ENCODE measurements at places on chromosomes 1 and 21. TPM values are rescaled to one million over a fixed set of nuclear protein-coding genes. Genes with fewer than 3 reads are reported as not detected.

The CD5L gene
- not detected for total RNA-seq

The RRP15 gene
- total RNA-seq = 25.3 TPM

DNA sequence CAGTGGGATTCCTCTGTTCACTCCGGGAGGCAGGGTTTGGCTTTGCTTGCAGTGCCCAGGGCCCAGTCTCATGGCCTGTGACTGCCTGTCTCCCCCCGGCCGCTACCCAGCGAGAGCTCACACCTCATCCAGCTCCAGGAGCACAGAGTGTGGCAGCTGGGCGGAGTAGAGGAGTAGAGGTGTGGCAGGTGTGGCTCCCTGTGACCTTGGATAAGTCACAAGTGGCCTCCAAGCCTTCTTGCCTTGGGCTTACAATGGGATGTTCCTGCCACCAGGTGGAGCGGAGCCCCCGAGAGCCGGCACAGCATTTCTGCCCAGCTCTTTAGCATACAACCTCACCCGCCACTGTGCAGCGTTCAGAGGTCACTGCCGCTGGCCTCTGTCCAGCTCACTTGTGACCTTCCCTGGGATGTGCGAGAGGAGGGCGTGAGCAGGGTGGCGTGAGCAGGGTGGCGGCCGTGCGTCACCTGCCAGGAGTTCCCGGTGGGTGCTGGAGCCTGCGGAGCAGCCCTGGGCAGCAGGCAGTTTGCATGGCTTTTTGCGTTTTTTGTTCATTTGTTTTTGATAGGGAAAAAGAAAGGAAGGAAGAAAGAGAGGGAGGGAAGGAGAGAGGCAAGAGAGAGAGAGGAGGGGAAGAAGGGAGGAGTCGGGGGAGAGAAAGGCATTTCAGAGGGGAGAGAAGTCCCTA lies 42.4 kb downstream of the CRYAA start:
- DNase-seq = peak; percentile 16

GRCh38 chr1:240905225-240905765 lies 293.3 kb upstream of the GREM2 start:
- no peak for DNase-seq

- no peak for DNase-seq
These were observed 25.2 kb upstream of the CDCA8 start for GRCh38 chr1:37667023-37667671.

DNA sequence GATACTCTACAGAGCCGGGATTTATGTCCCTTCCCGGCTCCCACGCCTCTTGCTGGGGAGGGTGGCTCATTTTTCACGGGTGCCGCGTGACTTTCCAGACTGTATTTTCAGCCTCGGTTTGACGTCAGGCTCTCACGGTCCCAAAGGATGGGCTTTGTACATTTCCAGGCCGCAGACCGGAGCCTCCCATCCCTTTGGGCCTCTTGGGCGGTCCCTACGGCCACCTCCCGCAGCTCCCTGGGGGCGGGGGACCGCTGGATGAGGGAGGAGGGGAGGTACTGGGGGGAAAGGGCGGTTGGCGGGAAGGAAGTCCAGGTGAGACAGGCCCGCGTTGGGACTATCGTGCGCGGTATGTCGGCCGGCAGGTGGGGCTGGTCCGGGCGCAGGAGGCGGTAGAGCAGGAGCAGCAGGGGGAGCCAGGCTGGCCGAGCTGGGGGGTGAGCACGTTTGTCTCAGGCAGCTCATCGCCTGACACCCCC lies 17.9 kb downstream of the UBL4B start:
- no peak for DNase-seq

DNA sequence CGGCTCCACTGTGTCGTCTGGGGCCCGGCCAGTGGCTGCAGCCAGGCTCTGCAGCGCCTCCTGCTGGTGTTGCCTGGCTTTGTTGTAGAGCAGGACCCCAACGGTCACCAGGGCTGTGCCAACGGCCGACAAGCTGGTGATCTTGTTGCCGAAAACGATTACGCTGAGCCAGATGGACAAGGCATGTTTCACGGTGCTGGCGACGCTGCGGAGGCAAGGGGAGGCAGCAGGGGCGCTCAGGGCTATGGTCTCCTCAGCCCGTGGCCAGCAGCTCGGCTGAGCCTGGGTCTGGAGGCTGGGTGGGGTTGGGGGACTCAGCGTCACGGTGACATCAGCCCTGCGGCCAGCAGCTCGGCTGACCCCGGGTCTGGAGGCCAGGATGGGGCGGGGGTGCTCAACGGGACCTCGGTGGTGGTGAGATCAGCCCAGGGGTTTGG lies 7.0 kb upstream of the CDK11B start:
- peak; percentile 29 for DNase-seq

DNA sequence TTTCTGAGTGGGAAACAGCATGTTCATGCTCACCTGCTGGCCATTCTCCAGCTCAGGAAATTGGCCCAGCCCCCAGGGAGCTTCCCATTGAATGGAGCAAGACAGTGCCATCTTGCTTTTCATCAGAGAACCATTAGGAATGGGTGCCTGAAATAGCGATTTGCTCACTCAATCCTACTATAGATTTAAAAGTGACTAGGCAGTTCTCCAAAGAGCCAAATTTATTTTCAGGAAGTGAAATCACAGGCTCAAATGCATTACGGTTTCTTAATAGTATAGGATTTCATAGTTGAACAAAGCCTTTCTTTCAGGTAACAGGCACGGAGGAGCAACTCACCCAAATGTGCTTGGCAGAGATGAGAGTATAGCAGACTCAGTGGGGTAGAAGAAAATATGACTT lies 272.1 kb downstream of the GRIK1 start:
- DNase-seq = no peak

DNA sequence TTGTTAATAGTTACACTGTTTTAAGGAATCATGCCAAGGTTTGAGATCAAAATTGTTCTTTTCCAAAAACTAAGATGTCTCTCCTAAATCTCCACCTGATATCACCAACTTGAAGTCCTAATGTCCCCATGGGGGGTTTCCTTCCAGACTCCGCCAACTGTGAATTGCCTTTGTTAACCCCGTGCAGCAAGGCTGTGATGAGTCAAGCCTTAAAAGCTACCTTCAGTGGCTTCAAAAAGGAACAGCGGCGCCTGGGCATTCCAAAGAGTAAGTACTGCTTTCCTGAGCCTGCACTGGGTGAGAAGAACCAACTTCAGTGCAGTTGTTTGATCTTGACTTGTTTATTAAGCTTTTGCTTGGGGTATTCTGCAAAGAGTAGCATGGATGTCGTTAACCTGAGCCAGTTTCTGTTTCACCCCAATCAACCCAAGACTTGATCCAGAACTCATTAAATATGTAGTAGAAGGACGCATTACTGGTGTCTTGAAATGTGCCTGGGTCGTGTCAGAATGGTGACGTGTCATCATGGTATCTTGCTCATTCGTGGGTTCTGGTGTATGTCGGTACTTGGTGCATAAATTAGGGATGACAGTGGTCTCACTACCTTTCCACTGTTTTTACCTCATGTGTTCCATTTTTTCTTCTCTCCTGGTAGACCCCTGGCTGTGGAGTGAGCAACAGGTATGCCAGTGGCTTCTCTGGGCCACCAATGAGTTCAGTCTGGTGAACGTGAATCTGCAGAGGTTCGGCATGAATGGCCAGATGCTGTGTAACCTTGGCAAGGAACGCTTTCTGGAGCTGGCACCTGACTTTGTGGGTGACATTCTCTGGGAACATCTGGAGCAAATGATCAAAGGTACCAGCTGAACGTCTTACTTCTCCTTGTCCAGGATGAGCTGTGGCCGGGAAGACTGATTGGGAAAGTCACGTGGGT lies 8.7 kb downstream of the ETS2 start:
- DNase-seq = no peak

DNA sequence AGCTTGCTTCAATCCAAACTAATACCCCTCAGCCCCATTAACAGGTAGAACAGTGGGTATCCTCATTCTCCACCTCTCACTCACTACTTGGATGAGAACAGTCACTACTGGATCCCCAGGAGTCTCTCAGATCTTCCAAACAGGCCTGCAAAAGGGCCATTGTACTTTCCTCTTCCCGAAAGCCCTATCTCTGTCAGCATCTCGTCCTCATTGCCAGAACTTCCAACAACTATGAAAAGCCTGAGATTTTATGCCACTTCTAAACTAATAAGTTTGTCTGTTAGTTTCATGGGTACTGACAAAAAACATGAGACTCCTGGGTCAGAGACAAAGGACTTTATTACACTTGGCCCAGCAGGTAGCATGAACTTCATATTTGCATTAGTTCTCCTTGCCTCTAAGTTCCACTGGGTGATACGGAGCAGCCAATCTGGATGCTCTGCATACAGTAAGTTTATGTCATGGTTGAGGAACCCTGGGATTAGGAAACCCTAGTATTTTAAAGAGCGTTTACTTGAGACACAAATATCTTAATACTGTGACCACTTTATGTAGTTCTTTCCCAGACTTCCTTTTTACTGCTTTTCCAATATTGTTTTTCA lies 38.1 kb downstream of the VANGL2 start:
- no peak for DNase-seq

GRCh38 chr1:19476450-19477190 lies 8.7 kb downstream of the CAPZB start:
- DNase-seq = no peak

- DNase-seq = no peak
These were observed 105.2 kb upstream of the HMGB4 start for GRCh38 chr1:33758698-33759097.

- DNase-seq = no peak
These were observed 105.0 kb downstream of the CD247 start for GRCh38 chr1:167413328-167413727.

- no peak for DNase-seq
These were observed 210.1 kb upstream of the C1orf87 start for GRCh38 chr1:60283690-60284089.

DNA sequence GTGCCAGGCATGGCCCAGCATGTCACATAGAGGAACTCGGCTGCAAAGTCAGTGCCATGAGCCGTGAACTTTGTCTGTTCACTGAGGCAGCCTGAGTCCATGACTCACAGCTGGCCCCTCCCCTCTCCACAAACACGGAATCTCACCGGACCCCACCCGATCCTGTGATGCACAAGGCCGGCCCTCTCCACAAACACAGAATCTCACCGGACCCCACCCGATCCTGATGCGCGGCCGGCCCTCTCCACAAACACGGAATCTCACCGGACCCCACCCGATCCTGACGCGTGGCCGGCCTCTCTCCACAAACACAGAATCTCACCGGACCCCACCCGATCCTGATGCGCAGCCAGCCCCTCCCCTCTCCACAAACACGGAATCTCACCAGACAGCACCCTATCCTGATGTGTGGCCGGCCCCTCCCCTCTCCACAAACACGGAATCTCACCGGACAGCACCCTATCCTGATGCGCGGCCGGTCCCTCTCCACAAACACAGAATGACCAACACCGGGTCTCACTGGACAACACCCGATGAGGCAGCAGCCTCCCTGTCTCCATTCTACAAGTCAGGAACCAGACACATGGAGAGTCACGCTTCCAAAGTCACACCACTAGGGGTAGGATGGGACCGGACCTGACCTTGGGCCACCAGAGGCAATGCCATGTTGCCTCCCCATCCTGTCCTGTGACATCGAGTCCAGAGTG lies 39.6 kb upstream of the GPR153 start:
- DNase-seq = no peak

DNA sequence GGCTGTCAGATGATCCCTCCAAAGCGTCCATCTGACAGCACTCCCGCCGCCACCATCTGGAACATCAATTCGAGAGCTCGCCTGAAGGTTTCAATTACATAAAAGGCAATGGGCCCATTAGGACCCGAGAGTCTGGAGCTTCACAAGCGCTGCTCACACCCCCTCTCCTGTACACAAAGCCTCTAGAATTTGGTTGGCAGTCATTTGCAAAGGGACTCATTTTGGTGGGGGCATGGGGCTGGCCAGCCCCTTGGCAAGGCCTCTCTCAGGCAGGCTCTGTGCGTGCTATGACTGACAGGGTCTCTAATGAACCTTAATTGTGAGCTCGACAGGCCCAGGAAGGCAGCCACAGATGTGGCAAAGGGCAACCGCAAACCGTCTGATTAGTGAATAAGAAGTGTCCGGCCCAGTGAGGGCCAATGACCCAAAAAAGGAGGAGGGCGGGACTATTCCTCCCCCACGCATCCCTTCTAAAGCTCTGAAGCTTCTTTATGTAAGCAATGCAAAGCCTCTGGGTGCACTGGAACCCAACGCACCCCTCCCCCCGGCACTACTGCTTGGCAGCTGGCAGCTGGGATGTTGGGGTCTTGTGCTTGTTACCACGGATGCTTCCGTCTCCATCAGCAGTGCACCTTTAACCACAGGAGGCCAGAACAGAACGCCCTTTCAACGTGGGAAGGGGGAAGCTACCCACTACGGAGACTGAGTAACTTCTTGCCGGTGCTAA lies 79.4 kb downstream of the CAPZB start:
- DNase-seq = no peak

- DNase-seq = no peak
These were observed 294.9 kb upstream of the ADGRL2 start for GRCh38 chr1:81505831-81506230.

DNA sequence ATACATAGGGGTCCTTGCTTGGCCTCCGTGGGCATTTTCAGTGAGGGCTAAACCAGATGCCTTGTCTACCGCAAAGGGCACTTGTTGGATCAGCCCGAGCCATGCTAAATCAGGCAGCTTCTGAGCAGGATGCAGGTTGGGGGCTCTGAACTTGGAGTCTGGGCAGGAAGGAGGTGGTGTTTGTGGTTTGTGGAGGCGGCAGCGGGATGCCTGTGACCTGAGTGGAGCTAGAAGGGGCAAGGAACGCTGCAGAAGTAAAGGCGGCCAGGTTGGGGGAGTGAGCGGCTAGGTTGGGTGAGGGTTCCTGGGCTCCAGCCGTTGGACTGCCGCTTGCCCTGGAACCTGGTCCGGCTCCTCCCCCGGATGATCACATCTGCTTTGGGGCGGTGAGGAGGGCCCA lies 183.9 kb downstream of the CAMTA1 start:
- DNase-seq = no peak

DNA sequence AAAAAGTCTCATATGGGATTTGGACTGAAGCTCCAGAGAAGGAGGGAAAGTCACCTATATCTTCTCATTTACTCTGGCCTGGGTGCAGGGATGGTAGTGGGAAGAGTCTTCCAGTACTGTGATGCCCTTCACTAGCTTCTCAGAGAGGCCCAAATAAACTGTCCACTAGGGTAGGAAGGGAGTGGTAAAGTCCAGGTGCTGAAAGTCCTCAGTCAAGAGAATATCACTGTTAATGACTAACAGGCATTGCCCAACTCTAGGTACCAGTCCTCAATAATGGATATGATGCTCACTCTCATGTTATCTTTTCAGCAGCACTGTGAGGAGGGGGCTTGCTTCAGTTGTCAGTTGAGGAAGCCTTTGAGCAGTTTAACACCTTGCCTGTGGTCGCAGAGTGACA lies 64.0 kb downstream of the LHX8 start:
- no peak for DNase-seq

DNA sequence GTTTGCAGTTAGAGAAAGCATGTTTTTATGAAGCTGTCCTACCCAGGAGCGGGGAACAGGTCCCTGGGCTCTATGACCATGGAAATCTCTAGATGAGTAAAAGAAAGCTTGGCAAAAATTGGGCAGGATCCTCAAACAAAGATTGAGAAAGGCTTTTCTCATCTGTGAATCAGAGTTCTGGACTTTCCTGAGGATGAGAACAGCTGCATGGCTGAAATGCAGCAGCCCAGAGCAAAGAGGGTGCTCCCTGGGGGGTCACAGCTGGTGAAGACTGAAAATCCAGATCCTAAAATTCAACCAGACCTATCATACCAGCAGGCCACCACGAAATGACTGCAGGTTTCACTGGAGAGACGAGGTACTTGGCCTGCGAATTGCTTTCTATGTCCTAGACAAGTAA lies 65.7 kb upstream of the APP start:
- DNase-seq = no peak

GRCh38 chr1:81805537-81806431 lies 5.0 kb downstream of the ADGRL2 start:
- no peak for DNase-seq

GRCh38 chr1:234913771-234914170 lies 214.9 kb downstream of the TOMM20 start:
- DNase-seq = no peak

All from progenitor cell of endocrine pancreas (in vitro differentiated cells).